ENCODE measurements at places on chromosomes 7 and 10.

- DNase-seq = no peak
Measured at GRCh38 chr7:149544028-149544427, 46.4 kb upstream of the ZNF746 start.

DNA sequence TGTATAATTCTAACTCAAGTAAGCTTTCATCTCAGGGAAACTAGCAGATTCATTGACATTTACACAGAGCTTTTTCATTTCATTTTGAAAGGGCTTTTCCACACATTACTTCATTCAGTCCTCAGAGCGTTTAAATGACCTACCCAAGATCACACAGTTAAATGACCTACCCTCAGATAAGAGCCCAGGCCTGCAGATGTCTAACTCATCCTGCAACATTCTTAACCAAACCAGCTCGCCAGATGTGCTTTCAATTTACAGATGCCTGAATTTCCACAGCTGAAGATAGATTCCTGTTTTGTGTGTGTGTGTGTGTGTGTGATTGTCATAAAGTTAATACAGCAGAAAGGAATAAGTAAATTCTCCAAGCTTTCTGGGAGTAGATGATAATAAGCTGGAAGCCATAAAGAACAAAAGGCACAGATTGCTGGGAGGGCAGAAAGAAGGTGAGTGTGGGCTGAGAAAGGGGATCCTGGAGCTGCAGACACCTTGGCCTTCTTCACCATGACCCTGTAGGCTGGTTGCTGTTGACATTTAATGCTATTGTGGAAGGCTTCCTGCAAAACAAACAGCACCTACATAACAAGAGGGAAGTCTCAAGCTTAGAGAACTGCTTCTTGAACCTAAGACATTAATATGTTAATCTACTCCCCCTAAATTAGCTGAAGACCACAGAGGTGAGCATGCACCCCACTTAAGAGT, 489.7 kb upstream of the CELF2 start:
- DNase-seq = no peak

DNA sequence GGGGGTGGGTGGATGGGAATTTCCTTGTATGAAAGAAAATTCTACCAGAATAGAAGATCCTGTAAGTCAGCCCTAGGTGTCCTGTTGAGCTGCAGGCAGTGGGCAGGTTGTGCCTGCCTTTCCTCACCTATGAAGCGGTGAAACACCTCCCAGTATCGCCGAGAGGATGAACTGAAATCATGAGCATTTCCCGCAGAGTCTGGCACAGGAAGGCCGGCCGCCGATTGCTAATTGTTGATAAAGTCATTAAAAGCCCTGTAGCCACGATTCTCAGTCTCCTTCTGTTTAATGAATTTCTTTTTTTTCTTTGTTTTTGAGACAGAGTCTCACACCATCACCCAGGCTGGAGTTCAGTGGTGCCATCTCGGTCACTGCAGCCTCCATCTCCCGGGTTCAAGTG, 142.1 kb downstream of the CAMK1D start:
- DNase-seq = no peak

DNA sequence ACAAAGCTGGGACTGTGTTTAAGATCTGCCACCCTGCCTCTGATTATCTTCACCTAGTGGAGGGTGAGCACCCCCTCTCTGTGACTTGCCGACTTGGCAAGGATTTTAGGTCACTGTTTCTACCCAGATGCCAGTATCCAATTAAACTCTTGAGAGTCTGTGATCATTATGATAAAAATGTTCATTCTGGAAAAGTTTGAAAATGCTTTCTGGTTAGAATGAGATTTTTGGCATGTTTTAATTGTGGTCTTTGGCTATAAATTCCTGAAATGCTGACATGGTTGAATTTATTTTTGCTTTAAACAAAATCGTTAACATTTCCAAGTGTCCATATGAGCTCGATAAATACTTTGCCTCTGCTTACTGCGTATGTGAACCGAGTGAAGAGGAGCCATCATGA, 221.4 kb downstream of the BICC1 start:
- DNase-seq = no peak

DNA sequence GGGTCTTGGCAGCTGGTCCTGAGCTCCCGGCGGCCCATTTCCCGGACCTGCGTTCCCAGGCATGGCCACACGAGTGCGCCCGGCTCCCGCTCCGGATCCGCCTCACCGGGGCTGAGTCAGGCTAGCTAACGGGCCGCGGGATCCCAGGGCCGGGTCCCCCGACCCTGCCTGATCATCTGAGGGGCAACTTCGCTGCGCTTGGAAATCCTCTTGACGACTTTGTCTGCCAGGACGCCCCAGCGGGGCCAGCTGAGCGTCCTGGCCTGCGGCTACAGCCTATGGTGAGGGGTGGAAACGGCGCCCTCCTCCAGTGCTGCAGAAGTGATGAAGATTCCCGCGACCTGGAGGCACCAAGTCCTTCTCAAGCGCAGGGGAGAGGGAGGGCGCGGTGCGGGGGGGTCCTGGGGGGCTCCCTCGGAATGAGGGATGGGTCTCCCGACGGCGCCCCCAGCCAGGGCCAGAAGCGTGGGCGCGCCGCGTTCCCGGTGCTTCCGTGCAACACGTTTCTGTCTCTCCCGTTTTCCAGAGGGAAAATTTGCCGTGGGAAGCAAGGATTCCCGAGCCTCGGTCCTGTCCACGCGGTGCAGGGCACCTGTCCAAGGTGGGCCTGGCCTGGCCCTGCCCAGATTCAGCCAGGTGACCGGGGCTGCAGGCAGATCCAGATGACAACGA, 212.4 kb downstream of the CCSER2 start:
- DNase-seq = no peak

DNA sequence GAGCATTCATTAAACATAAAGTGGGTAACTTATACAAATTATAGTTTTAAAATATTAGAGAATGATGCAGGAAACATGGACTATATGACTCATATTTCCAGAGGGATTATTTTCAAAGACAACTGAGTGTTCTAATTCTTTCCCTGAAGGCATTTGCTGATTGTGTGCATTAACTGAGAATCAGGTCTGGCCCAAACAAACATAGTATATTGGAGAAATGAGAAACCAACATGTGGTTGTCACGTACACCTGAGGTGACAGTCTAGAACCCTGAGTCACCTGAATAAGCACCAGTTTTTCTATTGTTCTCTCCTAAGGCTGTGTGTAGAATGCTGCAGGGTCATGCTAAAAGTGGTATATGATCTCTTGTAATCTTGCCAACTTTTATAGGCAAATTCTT, 1125.7 kb downstream of the XPNPEP1 start:
- DNase-seq = no peak

- no peak for DNase-seq
Measured at GRCh38 chr7:17994079-17994850, 33.4 kb downstream of the PRPS1L1 start.

GRCh38 chr10:110851020-110851612, 20.6 kb upstream of the PDCD4 start:
- DNase-seq = no peak

- no peak for DNase-seq
Measured at GRCh38 chr10:110147961-110148360, 59.4 kb upstream of the MXI1 start.

DNA sequence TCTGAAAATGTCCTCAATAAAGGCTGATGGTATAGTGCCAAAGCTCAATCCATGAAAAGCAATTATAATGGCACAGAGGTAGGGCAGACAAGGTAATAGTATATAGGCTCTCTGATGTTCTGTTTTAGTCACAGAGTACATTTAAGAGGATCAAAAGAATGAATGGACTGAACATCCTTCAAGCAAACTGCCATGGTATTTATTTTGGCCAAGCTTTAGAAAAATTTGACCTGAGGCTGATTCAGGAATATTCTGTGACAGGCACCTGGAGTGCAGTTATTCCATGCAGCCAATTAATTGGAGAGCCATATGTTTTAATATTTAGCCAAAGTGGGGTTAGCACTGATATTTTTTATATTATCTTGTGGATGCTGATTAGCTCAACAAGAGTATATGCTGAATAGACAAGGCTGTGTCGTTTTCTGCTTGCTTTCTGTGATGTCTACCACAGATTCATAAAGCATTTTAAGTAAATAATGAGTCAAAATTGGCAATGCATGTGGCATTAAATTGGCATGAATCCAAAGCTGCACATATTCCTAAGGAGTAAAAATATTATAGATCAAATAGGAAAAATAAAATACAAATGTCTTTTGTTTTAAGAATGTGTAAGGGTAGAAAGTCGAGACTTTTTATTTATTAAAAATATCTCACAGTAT, 177.4 kb downstream of the PCLO start:
- no peak for DNase-seq

DNA sequence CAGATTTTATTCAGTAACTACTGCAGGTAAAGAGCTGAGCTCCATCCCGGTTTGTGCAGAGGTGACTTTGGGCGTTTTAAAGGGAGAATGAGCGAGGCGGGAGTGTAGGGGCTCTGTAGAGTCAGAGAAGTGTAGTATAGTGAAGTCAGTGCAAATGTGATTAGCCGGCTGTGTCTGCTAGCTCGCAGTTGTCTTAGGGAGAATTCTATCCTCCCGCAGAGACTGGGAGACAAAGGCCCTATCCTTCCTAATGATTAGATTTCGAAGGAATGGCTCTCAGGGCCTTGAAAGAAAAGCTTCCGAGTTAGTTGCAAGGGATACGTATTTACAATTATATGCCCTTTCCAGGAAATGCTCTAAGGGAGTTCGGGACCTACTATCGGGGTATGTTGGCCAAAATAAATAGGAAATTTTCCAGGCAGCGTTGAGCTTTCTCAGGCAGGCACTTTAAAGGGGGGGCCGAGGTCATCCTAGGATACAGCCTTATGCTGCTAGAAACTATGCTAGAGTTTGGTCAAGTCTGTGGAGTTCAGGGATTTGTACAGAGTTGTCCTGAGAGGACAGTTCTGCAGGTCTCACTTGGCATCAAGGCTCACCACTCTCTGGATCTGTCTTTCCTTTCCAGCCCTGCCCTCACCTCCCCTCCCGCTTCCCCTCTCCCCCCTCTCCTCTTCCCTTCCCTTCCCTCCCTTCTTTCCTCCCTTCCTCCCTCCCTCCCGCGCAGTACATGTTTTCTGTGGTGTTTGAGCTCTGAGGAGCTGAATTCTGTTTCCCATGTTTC, 825 bp downstream of the MRPL32 start:
- DNase-seq = no peak

Data from NCI-H1092 (cell line).